ENCODE measurements at places on chromosomes 7 and 10.

GRCh38 chr7:15891151-15891881 is 204.8 kb upstream of the MEOX2 start:
- DNase-seq: no peak

DNA sequence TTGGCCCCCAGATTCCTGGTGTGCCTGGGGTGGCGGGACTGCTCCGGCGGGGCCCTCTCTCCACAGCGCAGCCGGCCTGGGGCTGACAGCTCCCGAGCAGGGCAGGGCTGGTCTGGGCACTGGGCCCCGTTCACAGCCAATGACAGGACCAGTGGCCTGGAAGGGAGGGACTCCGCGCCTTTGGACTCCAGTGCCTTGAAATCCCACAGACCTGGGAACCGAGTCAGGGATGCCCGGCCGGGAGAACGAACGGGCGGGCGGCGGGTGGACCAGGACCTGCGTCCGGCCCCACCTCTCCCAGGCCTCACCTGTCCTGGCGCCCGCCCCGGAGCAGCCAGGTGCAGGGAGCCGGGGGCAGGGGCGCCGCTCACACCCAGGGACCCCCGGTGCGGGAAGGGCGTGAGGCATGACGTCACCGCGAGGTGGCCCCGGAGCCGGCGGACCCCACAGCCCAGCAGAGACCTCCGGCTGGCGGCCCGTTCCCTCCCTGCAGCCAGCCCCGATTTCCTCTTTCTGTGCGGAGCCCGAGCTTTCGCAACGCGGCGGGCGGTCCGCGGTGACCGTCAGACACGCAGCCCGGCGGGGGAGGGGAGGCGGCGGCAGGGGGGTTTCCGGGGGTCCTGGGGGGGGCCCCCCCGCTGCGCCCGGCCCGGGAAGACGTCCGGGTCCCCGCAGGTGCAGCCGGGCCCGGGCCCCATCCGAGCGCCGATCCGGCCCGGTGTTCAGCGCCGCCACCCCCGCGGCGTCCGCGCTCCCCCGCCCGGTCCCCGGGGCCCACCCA is 743 bp downstream of the ADAP1 start:
- no peak for DNase-seq

- no peak for DNase-seq
Observed at GRCh38 chr7:129122751-129123509, 21.6 kb upstream of the TSPAN33 start.

DNA sequence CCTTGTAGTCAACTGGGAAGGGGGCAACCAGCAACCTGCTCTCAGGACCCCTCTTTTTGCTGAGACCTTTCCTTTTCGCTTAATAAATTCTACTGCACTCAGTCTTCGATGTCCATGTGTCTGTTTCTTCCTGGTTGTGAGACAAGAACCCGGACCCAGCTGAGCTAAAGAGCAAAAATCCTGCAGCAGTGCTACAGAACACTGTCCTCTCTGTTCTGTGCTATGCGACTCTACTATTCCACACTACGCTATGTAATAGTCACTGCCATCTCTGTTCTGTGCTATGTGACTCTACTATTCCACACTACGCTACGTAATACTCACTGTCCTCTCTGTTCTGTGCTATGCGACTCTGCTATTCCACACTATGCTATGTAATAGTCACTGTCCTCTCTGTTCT is 34.3 kb downstream of the DIP2C start:
- DNase-seq: no peak

DNA sequence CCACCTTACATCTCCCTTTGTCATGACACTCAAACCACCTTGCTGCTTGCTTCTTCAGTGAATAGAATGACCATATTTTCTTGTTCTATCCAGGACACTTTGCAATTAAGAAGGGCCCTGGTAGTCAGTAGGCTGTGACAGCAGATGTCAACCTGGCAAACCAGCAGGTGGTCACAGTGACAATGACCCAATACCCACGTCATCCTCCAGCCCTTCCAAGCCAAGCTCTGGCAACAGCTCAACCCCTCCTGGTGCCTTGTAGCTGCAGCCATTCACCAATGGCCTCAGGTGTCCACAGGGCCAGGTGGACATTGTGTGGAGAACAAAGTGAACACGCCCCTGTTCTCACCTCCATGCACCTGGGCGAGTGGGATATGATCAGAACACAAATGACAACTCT is 87.6 kb upstream of the MACROH2A2 start:
- no peak for DNase-seq

DNA sequence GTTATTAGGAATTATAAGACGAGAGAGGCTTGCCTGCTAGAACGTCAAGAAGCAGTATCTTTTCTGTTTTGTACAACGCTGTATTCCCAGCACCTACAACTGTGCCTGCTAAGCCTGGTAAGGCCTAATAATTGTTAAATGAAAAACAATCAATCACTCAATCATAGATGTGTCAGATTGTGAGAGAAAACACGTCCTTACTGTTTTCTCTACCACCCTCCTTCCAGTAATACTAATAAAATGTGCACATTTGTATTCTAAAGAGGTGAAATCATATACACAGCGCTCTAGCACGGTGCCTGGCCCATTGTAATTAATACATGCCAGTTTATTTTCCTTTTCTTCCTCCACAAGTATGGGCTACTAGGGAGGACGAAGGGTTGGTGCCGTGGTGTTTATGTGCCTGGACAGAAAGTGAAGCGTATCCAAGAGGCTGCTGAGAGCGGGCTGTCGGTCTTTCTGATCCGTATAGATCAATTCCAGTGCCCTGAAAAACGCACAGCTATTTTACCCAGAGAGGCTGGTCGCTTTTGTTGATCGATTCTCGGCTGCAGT is 1.5 kb upstream of the AUTS2 start:
- no peak for DNase-seq

DNA sequence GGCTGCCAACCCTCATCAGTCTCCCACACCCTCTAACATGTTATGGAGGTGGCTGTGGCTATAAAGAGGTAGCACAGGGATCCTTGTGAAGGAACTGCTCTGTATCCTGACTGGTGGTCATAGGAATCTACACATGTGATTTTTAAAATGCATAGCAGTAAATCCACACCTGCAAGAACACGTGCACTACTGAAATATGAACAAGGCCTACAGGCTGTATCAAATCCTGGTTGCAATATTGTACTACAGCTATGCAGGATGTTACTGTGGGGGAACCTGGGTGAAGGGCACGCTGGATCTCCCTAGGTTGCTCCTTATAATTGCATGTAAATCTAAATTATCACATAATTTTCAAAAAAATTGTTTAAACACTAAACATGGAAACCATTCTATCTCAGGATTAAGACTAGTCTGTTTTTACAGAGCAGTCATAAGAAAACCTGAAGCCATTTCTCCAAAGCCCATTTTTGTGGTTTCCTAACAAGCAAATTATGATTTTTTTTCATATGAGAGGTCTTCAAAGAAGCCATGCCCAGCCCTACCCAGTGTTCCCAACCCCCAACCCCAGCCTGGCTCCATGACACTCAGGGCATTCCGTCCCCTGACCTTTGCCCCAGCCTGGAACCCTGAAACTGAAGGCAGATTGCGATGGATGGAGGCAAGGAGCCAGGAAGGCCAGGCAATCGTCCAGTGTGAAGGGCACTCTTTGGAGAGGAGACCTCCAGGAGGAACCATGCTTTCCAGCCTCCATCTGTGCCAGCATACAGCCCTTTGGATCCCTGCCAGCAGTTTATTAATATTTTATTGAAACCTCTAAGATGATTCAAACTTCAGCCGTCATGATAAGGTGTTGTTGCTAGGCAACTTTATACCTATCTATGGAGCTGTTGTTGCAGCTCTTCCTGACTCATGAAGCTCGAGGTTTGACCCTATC is 161.0 kb downstream of the GRID1 start:
- DNase-seq: no peak

- DNase-seq: no peak
Observed at GRCh38 chr10:69337296-69338132, 59.2 kb downstream of the HK1 start.

DNA sequence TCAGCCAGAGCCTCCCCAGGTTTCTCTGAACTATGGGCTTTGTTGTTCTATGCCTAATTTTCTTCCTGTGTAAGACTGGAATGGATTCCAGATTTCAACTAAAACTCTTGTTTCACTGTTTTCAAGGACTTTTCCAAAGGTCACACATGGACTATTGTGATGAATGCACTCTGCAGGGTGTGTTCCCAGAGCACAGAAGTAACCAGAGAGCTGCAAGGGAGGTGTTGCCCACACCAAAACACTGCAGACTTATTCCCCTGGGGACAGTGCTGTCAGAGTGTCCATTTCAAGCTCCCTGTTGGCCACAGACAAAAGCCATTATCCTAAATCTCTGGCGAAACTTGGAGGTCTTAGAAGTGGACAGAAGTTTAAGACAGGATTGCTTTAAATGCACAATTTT is 231.6 kb downstream of the TRIL start:
- no peak for DNase-seq

Data from stimulated activated CD4-positive, alpha-beta T cell treated with anti-CD3 and anti-CD28 coated beads, TNF-alpha, amount 100 ng/mL, for 1 hour (primary cell).